ENCODE measurements at places on chromosomes 16 and 17. TPM values are rescaled to one million over a fixed set of nuclear protein-coding genes. Genes with fewer than 3 reads are reported as not detected.

GRCh38 chr16:88491560-88492310 lies 38.7 kb downstream of the ZFPM1 start:
- H3K4me1 ChIP-seq: peaks cover 15% of the 10 kb centered on the region
- DNase-seq: no peak
- H3K4me3 ChIP-seq: no peak overlapping the region
- H3K27me3 ChIP-seq: no peaks in the 10 kb centered on the region
- no peaks in the 10 kb centered on the region for H3K36me3 ChIP-seq

The SAMD14 gene
- total RNA-seq: 3.1 TPM

- no peak overlapping the region for H3K27ac ChIP-seq
- no peaks in the 10 kb centered on the region for H3K36me3 ChIP-seq
- DNase-seq: no peak
- no peak overlapping the region for H3K4me3 ChIP-seq
- H3K4me1 ChIP-seq: no peaks in the 10 kb centered on the region
Measured at GRCh38 chr16:51450909-51451308, 299.8 kb upstream of the SALL1 start.

DNA sequence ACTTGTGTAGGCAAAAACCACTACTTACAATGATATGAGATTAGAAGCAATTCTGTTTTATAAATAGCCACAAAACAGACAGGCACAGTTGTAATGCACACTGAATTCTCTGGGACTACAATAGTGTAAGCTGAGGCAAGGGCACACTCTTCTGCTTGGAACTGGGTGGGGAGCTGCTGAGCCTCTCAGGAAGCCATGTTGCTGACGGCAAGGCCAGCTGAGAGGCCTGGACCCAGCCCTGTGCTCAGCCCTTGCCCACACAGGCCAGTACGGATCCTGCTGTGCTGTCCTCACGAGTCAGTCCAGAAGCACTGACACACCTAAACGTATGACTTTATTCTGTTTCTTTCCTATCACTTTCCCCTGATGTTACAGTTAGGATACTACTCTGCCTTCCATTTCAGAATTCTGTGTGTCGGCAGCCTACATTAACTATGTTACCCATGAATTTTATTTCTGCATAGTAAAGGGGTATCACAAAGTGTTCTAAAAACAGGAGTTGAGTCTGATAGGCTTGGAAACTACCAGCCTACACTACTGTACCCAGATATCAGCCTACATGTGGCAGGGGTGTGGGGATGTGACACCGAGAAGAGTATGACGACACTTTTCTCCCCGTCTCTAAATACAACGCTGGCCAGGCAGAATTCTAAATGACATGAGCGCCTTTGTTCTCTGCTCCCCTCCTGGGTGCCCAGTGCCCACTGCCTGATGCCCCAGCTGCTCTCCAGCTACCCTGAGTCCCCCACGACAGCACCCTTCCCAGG lies 41.1 kb upstream of the FAAP100 start:
- no peaks in the 10 kb centered on the region for H3K4me1 ChIP-seq
- peaks cover 86% of the 10 kb centered on the region for H3K36me3 ChIP-seq
- no peaks in the 10 kb centered on the region for H3K27me3 ChIP-seq
- no peak overlapping the region for H3K27ac ChIP-seq
- no peak for DNase-seq

- H3K4me3 ChIP-seq: no peak overlapping the region
- no peak for DNase-seq
- no peaks in the 10 kb centered on the region for H3K36me3 ChIP-seq
Measured at GRCh38 chr16:89639385-89639784, 18.1 kb downstream of the CHMP1A start.

The MFAP4 gene
- 82.5 TPM for total RNA-seq

The TBC1D3 gene
- not detected for total RNA-seq

The MED13 gene
- 79.9 TPM for total RNA-seq

DNA sequence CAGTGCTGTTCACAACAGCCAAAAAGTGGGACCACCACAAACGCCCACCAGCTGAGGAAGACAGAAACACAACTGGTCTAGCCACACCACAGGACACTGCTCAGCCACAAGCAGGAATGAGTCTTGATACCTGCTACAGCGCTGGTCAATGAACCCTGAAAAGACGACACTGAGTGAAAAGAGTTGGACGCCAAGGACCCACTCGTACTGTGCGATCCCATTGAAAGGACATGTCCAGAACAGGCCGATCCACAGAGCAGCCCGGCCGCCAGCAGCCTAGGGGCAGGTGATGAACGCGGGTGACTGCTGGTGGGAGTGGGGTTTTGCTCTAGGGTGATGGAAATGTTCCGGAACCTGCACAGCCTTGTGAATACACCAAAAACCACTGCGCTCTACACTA lies 10.6 kb upstream of the SLC38A8 start:
- H3K4me3 ChIP-seq: no peak overlapping the region
- no peak for DNase-seq
- H3K27me3 ChIP-seq: no peaks in the 10 kb centered on the region
- no peaks in the 10 kb centered on the region for H3K36me3 ChIP-seq
- no peaks in the 10 kb centered on the region for H3K4me1 ChIP-seq
- no peak overlapping the region for H3K27ac ChIP-seq

Measured in SJCRH30 (cell line).